Skin of body (tissue), 3 donors: ENCODE measurements at places on chromosomes 12 and 14. TPM values are rescaled to one million over a fixed set of nuclear protein-coding genes. Genes with fewer than 3 reads are reported as not detected.

BCL2L14 gene
- total RNA-seq = not detected

DPPA3 gene
- total RNA-seq = not detected

NPFF gene
- total RNA-seq = 0.59 TPM

CD163L1 gene
- total RNA-seq = 12.7 TPM

KRT81 gene
- total RNA-seq = 27.8 TPM

NRXN3 gene
- 2.5 TPM for total RNA-seq

KRT85 gene
- total RNA-seq = 98.6 TPM

GALNT4 gene
- total RNA-seq = 8.0 TPM

FAM186B gene
- 0.59 TPM for total RNA-seq

YARS2 gene
- total RNA-seq = 23.8 TPM

SCARB1 gene
- total RNA-seq = 14.1 TPM

PLA2G1B gene
- not detected for total RNA-seq

CD69 gene
- 9.7 TPM for total RNA-seq

GPRC5D gene
- 10.1 TPM for total RNA-seq

MAP1LC3B2 gene
- 1.2 TPM for total RNA-seq

RAB5B gene
- total RNA-seq = 51.4 TPM
